A172 (cell line): ENCODE measurements at places on chromosomes 3 and 15.

- no peak for DNase-seq
These were observed 3.6 kb downstream of the VGLL3 start for GRCh38 chr3:86987421-86987715.

DNA sequence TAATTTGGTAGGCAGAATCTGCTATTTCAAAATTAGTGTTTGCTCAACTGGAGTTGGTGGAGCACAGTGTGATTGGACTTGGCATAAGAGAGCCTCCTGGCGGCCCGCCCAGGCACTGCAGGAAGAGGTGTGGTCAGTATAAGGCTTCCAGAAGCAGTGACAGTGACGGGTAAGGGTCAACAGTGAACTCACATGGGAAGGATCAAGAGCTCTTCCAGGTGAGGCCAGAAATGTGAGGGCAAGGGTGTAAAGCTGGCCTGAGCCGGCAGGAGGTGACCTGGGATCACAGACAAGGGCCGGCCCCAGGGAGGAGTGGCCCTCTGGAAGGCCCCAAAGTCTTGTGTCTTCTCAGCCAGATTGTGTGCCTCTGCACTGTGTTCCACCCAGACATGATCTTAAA is 93.2 kb upstream of the RNF7 start:
- peak; percentile 56 for DNase-seq

DNA sequence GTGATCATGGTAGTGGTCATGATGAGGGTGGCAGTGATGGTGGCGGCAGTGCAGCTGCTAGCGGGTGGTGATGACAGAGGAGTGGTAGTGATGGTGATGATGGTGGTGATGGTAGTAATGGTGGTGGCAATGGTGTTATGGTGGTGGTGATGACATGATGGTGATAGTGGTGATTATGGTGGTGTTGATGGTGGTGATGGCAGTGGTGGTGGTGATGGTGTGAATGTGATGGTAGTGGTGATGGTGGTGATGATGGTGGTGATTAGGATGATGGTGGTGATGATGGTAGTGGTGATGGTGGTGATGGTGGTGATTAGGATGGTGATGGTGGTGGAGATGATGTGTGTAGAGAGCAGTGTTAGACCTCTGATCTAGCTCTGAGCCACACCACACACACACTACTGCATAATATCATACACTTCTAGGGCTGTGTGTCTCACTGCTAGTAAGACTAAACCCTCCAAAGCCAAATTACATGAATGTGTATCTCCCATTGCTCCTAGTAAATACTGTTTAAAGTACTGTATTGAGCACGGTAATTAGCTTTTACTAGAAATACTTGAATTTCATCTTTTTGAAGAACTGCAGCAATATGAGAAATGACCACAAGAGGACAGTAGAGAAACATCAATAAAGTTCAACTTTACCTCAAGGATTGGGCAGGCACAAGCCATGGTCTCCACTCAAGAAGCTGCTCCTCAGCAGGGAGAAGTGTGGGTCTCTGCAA is 28.8 kb downstream of the TMED3 start:
- peak; percentile 18 for DNase-seq

DNA sequence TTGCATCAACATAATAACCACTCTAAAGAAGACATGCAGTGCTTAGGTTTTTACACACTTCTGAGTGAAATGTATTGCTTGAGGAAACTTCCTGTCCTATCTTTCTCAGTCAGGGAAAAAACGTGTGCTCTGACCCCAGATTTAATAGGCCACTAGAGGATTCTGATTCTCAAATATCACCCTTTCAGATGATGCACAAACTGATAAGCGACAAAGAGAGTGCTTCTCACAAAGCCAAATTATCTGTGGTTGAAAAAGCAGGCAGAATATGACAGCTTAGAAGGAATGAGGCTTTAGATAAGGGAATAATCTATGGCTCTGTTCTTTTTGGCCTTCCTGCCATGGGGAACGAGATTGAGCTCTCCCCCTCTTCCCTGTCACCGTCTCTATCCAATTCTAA is 583.4 kb upstream of the SGO1 start:
- no peak for DNase-seq
